ENCODE measurements at places on chromosomes 13 and 19.
A peak's percentile ranks its signal among the peaks of the same experiment; 100 is the strongest.

DNA sequence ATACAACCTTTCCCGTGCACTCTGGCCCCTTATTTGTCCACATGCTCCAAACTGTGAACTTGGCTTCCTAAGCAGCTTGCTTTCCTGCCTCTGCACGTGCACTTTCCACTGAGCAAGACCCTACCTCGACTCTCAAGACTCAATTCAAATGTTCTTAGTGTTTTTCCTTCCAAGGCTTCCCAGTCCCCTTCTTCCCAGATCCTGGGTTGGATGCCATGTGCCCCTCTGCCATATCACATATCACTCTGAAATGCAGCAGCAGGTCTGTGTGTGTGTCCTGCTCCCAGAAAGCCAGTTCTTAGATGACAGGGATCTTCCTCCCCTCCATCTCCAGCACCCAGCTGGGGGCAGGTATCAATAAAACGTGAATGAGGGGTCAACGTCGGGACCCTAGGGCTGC is 3.0 kb downstream of the ZNF557 start:
- no peak for DNase-seq

GRCh38 chr13:70235565-70235964 is 127.3 kb upstream of the KLHL1 start:
- no peak for DNase-seq

DNA sequence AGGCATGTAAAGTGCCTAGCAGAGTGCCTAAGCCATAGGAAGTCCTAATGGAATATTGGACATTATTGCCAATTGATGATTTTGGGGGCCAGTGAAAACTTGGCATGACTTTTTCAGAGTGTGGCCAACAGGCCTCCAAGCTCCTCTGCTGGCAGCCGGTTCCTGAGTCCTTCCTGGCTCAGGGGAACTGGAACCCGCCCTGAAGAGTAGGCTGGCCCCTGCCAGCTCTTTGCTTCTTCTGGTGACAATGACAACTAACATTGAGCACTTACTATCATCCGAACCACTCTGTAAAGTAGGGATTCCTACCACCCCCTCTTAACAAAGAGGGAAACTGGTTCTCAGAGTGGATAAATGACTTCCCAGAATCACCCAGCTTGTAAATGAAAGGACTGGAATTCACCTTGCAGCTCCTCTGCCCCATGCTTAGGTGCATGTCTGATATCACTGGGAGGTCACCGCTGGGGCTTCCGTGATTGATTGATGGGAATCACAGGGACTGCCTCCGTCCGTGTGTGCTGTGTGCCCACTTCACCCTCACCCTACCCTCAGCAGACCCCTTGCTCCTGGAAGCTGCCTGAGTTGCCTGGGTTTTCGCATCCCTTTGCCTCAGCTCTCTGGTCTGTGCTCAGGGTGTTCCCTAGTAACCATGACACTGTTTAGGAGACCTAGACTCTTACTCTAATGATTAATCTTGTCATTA is 50.6 kb downstream of the TNFRSF19 start:
- no peak for DNase-seq

DNA sequence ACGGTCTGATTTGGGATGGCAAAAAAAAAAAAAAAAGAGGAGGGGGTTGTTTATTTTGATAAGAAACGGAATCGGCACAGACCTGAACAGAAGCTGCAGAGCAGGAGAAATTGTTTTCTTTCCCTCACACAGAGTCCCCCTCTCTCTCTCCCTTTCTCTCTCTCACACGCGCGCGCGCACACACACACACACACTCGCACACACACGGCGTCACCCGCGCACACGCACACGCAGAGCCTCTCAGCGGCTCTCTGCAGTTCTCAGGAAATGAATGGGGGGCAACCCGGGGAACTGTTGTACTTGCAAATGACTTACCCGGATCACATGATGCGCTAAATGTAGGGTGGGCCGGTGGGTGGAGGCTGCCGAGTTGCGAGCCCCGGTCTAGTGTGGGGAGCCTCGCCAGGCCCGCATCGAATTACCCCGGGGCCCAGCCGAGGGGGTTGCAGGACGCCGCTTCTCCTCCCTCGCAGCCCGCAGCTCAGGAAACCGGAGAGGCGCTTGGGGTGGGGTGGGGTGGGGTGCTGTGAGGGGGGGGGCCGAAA is 475 bp downstream of the KLF12 start:
- peak; percentile 71 for DNase-seq

DNA sequence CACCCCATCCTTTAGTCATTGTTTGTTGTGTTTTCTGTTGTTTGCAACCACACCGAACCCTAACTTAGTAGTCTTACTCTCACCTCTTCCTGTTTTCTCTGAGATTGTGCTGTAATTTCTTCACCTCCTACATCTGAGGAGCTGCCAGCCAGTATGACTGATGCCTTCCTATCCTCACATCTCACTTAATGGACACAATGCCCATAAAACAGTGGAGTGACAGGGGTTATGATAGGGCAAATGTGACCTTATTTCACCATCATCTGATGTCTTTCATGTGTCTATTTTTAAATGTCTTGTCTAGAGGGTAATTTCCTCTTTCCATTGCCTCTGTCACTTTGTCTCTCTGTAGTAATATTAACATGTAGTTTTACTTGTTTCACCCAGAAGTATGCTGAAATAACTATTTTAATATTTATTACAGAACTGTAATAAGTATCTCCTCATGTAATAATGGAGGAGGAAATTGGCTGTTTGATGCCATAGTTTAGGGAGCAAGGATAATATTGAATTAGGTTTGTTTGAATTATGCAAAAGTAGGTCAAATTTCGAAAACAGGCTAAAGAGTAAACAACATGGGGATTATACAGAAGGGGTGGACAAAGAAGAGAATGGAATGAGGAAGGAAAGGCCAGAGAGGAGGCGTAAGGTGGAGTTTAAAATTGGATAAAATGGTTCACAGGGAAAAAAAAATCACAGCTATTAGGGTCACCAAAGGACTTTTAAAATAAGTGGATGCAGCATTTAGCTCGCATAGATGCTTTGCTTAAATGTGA is 103.5 kb upstream of the SPRY2 start:
- no peak for DNase-seq

GRCh38 chr19:39539165-39539517 is 820 bp downstream of the EID2 start:
- DNase-seq = no peak

GRCh38 chr13:28467034-28467433 is 27.9 kb downstream of the FLT1 start:
- DNase-seq = no peak

- DNase-seq = no peak
These were observed 13.0 kb downstream of the ARHGEF1 start for GRCh38 chr19:41895745-41896580.

DNA sequence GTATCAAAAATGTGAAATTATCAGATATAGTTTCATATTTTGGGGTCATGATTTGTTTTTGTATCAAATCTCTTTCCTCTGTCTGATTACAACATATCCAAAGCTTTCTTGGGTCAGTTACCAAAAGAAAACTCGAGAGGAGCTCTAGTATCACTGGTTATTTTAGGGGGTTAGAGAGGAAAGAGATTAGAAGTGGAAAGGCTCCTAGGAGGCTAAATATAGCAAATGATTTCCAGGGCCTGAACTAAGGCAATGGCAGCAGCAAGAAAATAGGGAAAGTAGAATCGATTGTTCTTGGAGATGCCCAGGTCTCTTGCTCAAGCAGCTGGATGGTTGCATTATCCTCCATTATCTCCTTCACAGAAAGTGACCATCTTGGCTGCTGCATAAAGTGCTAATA is 72.9 kb downstream of the NHLRC3 start:
- no peak for DNase-seq

- DNase-seq = no peak
These were observed 754.9 kb downstream of the OLFM4 start for GRCh38 chr13:53783471-53783870.

DNA sequence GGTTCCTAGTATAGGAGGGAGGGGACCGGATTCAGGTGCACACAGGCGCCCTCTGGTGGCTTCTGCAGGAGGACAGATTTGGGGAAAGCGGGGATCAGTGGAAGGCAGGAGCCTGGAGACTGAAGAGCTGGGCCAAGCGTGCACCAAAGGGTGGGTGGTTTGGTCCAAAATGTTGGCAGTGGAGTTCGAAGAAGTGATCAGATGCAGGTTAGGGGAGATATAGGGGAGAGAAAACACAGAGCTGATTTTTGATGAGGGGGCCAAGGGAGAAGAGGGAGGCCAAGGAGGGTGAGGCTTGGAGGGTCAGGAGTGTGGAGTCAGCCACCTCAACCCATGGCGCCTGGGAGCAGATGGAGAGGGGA is 6.8 kb upstream of the CARM1 start:
- DNase-seq = peak; percentile 84

DNA sequence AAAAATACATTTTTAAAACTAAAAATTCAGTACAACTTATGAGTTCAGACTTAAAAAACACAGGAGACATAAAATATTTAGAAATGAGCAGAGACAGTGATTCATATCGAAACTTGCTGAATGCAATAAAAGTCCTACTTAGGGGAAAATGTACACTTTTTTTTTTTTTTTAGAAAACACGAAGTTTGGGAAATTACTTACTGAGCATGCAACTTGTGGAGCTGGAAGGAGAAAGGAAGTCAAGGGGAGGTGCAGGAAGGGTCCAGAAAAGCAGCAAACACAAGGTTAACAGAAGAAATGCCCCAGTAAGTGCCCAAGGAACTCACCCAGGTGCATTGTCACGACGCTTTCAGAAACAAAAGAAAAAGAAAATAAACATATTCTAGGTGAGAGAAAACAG is 18.6 kb upstream of the LAIR1 start:
- DNase-seq = no peak

GRCh38 chr19:39133431-39134270 is 8.1 kb downstream of the PAK4 start:
- DNase-seq = no peak

GRCh38 chr13:113393563-113394338 is 29.8 kb upstream of the GRTP1 start:
- peak; percentile 86 for DNase-seq

GRCh38 chr13:40336228-40337221 is 329.9 kb downstream of the FOXO1 start:
- no peak for DNase-seq

- no peak for DNase-seq
These were observed 7.4 kb upstream of the SLITRK6 start for GRCh38 chr13:85806553-85807175.

GRCh38 chr13:99991828-99992775 is 10.5 kb downstream of the ZIC2 start:
- DNase-seq = no peak

DNA sequence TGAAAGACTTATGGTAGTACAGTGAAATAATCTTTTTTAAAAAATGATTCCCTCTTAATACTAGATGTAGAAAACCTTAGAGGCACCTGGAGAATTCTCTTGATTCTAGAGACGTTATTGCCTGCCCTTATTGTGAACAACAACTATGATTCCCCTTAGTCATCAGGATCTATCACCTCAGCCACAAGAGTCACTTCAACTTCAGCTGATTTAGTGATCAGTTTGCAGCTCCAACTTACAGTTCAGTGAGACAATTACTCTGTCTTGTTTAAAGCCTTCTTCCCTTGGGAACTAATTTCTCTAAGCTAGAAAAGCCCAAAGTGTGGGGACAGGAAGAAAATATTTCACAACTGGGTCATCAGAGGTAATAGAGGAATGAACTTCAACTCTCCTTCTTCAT is 254.3 kb upstream of the SLITRK1 start:
- no peak for DNase-seq

GRCh38 chr19:21765151-21765550 is 2.2 kb downstream of the ZNF100 start:
- DNase-seq = no peak

DNA sequence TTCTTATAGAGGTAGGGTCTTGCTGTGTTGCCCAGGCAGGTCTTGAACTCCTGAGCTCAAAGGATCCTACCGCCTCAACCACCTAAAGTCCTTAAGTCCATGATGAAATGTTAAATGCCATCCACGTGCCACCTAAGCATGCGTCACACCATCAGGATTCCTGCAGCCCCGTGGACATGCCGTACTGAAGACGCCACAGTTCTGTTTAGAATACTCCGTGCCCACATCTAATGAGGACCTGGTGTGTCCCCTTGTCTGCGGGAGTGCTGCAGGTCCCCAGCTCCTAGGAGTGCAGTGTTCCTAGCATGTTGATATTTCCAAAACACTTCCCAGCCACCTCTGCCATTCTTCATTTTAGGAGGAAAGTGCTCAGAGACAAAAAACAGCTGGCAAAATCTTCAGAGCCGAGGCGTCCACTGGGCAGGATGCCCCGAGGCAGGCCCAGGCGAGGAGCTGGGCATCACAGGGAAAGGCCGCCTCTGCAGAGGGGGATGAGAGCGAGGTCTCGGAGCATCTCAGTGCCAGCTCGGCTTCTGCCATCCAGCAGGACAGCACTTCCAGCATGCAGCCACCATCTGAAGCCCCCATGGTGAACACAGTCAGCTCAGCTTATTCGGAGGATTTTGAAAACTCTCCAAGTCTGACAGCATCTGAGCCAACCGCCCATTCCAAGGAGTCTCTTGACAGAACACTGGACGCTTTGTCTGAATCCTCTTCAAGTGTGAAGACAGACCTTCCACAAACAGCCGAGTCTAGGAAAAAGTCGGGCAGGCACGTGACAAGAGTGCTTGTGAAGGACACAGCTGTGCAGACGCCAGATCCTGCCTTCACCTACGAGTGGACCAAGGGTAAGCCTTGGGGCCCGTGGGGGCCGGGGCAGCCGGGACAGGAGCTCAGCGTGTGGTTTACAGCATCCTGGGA is 13.2 kb downstream of the C19orf44 start:
- no peak for DNase-seq

GRCh38 chr13:34421347-34421719 is 520.7 kb upstream of the NBEA start:
- no peak for DNase-seq

DNA sequence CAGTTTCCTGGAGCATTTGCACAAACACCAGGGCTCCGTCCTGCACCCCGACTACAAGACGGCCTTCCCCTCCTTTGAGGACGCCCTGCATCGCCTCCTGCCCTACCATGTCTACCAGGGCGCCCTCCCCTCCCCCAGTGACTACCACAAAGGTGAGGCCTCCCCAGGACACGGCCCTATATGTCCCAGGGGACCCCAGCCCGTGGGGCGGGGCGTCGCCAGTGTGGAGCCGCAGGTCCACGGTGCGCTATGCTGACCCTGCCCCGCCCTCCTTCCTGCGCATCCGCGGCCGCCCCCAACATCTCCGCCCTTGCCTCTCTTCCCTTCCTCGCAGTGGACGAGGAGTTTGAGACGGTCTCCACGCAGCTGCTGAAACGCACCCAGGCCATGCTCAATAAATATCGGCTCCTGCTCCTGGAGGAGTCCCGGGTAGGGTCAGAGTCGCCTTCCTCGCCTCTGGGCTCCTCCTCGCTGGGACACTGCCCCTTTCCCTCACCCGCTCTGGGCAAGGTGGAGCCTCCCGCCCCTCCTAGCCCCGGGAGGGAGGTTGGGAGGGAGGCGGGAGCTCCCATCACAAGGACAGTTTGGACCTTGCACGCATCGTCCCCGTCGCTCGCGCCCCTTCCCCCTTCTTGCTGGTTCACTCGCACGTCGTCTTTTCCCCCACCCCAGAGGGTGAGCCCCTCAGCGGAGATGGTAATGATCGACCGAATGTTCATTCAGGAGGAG is 14.4 kb upstream of the EHD2 start:
- DNase-seq = no peak

All from activated CD4-positive, CD25-positive, alpha-beta regulatory T cell treated with anti-CD3 and anti-CD28 coated beads, Interleukin-2, amount 50 U/mL, for 72 hours (primary cell).